ENCODE measurements at places on chromosomes 13 and 19.

DNA sequence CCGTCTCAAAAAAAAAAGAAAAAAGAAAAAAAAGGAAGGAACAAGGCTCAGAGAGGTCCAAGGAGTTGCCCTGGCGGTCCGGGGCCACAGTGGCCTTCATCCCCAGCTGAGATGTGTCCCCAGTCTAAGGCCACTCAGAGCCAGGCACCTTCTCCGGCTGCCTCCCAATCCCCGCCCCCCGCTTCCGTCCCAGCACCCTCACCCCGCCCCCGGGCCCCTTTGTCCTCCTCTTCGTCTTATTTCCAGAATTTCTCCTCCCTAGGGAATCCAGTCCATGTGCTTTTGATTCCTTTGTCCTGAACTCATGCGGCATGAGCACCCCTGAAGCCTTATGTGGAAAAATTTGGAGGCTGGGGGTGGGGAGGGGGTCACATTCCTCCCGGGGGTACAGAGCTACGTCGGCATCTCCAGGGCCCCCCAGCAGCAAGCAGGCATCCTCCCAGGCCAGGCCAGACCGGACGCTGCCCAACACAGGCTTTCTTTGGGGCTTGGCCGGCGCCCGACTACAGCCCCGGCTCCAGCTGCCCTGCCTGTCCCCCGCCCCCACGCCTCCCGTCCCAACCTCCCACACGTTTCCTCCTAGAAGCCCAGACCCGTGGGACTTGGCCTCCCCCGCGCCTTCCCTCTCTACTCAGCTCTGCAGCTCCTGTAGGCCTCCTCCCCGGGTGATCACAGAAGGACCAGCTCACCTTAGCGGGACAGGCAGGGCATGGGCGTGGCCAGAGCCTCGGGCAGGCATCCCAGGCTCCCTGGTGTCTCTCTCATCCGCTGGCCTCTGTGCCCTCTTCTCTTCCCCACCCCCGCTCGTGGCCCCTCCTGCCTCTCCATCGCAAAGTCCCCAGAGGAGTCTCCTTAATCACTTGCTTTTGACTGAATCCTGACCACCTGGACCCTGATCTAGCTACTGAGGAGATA is 17.8 kb upstream of the ADGRE5 start:
- peak; percentile 46 for DNase-seq

GRCh38 chr19:6260912-6261650 is 18.7 kb downstream of the MLLT1 start:
- DNase-seq = no peak

DNA sequence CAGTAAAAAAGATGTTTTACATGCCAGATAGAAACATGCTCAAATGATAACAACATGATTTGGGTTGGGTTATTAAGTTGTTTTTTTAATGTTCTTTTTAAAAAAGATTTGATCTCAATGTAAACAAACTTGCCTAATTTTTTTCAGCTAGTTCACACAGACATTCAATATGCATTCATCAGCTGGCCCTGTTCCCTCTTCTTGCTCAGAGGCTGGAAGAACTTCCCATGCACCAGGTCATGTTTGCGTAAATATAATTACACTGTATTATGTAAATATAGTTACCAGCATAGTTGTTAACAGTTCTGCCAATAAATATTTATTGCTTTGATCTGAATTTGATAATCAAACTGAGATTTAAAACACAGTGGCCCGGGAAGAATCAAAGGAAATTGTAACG is 70.6 kb downstream of the ATP11A start:
- DNase-seq = no peak

GRCh38 chr13:72145383-72145782 is 278.4 kb upstream of the DACH1 start:
- no peak for DNase-seq

GRCh38 chr13:50699874-50700663 is 143.4 kb downstream of the DLEU7 start:
- no peak for DNase-seq

- no peak for DNase-seq
These were observed 349.7 kb downstream of the LIG4 start for GRCh38 chr13:107865643-107866031.

GRCh38 chr19:49591731-49592485 is 926 bp downstream of the PRR12 start:
- peak; percentile 29 for DNase-seq

DNA sequence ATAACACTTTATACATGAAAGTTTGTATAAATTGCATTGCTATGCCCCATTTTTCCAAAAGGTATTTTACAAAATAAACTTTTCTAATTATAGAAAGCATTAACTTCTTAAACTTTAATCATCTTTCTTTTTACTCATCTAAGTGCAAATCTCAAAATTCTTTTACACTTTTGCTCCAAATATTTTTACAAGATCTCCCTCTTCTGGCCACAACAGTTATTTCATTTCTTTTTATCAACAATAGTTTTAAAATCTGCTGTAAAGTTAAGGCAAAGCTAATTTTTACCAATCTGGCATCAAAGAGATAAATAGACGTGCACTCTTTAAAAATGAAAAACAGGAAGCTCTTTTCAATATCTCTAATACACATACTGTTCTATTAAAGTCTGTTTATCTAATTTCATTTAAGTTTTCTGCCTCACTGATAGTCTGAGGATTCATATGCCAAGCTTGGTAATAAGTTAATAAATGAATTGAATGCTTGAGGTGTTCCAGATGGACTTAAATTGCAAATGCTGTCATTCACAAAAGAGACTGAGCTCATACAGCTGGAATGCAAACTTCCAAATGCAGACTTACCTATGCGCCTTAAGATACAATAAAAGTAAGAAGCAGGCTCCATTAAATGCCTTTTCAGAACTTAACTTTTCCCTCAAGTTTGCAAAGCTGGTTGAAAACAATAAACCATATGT is 583.0 kb upstream of the ATXN8OS start:
- no peak for DNase-seq

GRCh38 chr13:26971990-26972887 is 199.4 kb downstream of the USP12 start:
- DNase-seq = no peak

DNA sequence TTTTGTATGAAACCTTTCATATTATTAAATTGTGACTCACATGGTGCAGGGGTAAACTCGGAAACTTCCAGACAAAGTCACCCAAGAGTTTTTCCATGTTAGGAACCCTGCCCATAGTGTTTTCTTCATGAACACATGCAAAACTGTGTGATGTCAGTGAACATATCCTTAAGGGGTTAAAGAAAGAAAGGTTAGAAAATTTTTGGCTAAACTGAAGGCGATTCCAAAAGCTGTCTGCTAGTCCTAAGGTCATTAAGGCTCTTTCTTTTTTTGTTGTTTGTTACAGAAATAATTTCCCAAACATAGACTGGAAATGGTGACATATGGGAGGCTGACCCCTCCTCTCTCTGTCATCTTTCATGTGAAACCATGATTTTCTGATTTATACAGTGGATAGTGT is 271.9 kb downstream of the DNAJC15 start:
- DNase-seq = no peak

DNA sequence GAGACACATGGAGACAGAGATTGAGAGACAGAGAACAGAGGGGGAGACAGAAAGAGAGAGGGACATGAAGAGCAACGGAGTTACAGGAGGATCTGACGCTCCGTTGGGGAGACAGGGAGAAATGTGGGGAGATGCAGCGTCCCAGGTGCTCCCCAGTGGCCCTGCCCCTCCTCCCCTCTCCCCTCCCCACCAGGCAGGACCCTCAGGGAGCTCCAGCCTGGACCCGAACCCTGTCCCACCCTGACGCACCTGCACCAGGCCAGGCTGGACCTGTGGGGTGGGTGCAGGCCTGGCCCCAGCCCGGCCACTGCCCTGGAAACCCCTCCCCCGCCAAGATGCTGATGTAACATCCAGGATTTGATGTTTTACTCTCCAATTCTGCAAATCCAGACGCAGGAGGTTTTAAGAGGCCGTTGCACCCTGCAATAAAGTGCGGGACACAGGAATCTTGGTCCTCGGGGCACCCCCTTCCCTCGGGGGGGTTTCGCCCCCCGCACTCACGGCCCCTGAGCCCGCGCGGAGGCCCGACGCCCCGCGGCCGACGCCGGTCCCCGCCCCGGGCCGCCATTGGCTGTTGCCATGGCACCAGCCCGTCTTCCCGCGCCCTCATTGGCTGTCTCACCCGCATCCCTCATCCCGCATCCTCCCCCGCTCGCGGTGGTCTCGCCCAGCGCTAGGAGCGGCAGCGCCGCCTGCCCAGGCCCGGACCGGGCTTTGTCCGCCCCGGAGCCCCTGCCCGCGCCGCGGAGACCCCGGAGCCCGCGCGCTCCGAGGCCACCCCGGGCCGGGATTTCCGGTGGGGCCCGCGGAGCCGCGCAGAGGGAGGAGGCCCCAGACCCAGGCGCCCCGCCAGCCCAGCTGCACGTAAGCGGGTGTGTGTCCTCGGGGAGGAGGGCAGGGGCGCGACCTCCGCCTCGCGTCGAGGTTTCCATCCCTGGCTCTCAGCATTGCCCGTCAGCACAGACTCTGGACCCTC is at the start of gene APC2:
Gene APC2 (plus strand): TSS at position 655 of the 976 bp plus-strand sequence. CDS start 2,881 bp downstream, outside the sequence.
- DNase-seq = peak; percentile 16

GRCh38 chr13:90951663-90952062 is 395.8 kb upstream of the MIR17HG start:
- no peak for DNase-seq

GRCh38 chr19:36081894-36082293 is 27.2 kb downstream of the WDR62 start:
- no peak for DNase-seq

- DNase-seq = peak; percentile 79
These were observed 8.8 kb downstream of the GTPBP3 start for GRCh38 chr19:17346109-17346671.

- no peak for DNase-seq
These were observed 365.3 kb downstream of the DCT start for GRCh38 chr13:94114166-94114565.

DNA sequence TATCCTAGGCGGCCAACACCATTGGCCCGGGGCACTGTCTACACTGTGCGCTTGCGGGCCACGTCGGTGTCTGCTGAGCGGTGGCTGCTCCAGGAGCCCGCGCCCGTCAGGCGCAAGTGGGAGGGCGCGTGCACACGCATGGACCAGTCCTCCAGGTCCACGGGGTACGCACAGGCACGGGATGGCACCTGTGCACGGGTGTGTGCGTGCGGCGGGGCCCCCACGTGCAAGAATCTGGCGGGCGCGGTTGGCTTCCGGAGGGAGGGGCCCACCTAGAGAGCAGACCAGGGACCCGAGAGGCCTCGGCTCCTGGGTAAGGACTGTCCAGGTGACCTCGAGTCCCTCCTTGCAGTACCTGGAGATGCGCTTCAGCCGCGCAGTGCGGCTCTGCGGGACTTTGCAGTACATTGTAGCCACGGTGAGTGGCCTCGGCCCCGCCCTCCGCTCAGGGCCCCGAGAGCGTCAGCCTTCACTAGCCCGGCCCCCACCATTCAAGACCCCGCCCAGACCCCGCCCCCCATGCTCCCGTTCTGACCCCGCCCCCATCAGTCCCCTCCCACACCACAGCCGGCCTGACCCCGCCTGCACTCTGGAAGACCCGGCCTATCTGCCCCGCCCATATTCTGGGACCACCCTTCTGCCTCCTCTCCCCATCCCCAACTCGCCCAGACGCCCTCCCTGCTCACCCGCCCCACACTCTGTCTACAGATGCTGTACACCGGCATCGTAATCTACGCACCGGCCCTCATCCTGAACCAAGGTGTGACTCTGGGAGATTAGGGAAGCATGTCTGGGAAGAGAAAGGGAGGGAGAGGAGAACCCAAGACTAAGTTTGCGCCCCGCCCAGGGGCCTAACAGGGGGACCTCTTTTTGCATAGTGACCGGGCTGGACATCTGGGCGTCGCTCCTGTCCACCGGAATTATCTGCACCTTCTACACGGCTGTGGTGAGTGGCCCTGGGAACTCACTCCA is 2.3 kb downstream of the SLC5A5 start:
- peak; percentile 53 for DNase-seq

DNA sequence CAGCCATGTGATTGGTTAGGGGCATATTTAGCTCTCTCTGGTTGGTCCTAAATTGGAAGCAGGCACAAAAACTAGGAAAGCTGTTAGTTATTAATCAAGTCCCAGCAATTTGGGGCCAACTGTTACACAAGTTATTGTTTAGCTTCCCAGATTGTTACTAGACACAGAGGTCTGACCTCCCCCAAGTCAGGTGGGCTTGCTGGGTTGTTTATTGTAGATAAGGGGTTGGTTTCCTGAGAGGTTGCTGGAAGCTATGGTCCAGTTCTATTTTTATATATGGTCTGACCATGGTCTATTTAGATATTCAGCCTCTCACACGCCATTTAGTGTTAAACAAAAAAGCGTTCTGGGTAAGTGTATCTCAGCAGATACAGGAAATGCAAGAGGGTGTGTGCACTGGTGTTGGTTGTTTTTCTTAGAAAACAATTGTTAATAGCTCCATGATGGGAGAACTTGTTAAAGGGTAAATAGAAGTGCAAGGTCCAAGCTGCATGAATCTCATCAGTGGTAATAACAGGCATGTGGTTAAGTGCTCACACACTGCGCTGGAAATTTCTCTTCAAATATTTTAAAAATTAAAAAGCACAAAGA is 150.0 kb downstream of the RAP2A start:
- DNase-seq = no peak

GRCh38 chr13:111281751-111282311 is 38.6 kb upstream of the TEX29 start:
- no peak for DNase-seq

DNA sequence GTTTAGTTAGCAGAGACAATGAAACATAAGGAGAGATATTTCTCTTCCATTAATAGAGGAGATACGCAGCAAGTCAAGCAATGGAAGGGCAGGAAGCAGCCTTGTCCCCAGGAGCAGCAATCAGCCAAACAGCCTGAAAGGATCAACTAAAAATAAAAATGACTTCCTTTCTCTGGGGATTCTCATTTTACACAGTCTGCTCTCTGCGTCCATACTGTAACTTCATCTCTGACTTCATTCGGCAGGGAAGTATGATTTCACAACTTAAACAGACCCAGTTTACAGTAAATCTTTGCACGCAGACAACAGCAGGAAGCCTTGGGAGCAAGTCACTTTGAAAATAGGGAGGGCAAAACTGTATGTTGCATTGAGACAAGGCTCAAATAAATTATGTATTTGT is 826.7 kb downstream of the DIAPH3 start:
- DNase-seq = no peak

- no peak for DNase-seq
These were observed 981.5 kb downstream of the DIAPH3 start for GRCh38 chr13:59182241-59182640.

DNA sequence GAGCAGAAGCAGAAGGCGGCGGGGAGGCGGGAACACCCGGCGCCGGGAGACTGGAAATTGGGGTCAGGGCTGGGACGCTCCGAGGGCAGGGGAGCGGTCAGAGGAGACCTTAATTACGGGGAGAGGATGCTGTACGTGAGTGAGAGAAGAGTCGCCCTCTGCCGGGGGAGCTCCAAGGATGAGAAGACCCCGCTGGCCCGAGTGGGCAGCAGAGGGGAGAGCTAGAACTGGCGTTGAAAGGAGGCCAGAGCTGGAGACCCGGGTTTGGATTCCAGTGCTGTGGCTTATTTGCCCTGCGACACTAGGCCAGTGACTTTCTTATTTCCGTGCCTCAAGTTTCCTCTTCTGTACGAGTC is 536 bp downstream of the FAM32A start:
- peak; percentile 22 for DNase-seq

DNA sequence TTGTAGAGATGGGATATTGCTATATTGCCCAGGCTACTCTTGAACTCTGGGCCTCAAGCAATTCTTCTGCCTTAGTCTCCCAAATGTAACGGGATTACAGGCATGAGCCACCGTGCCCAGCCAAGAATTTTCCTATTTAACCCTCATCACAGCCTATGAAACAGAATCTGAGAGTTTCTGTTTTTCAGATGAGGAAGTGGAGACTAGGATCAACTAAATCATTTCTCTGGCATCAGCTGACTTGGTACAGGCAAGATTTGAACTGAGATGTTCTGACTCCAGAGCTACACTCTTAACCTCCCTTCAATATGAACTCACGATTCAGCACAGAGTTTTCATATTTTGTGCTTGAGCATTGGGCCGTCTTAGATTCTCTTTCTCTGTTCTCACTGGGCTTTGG is 8.1 kb downstream of the ZNF460 start:
- no peak for DNase-seq
